ENCODE measurements at places on chromosomes 1 and 21. TPM values are rescaled to one million over a fixed set of nuclear protein-coding genes. Genes with fewer than 3 reads are reported as not detected.
A peak's percentile ranks its signal among the peaks of the same experiment; 100 is the strongest.

DNA sequence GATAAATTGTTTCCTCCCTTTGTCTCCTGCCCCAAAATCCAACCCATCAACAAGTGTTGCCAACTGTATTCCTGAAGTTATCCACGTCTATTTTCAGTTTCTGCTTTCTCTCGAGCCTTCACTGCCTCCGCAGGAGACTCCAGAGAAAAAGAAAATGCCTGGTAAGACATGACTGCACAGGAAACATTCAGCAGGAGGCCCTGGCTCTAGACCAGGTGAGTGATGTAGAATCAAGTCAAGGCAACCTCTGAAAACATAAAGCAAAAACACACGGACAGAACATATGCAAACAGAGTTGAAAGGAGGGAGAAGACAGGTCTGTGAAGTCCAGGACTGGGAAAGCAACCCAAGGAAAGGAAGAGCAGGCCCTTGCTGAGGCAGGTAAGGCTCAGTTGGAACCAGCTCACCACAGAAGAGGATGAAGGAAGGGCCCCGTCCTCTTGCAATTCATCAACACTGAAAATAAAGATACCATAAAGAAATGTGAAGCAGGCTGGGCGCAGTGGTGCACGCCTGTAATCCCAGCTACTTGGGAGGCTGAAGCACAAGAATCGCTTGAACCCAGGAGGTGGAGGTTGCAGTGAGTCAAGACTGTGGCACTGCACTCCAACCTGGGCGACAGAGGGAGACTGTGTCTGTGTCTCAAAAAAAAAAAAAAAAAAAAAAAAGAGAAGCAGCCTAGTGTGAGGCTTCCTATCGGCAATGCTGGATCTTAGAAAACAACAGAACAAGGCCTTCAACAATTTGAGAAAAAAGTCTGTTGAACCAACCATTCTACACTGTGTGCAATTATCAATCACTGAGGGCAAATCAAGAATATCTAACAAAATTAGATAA, 8.8 kb downstream of the NOL9 start:
- no peaks in the 10 kb centered on the region for H3K27me3 ChIP-seq
- no peaks in the 10 kb centered on the region for H3K4me1 ChIP-seq
- DNase-seq: no peak
- H3K4me3 ChIP-seq: no peak overlapping the region
- H3K27ac ChIP-seq: no peak overlapping the region

DNA sequence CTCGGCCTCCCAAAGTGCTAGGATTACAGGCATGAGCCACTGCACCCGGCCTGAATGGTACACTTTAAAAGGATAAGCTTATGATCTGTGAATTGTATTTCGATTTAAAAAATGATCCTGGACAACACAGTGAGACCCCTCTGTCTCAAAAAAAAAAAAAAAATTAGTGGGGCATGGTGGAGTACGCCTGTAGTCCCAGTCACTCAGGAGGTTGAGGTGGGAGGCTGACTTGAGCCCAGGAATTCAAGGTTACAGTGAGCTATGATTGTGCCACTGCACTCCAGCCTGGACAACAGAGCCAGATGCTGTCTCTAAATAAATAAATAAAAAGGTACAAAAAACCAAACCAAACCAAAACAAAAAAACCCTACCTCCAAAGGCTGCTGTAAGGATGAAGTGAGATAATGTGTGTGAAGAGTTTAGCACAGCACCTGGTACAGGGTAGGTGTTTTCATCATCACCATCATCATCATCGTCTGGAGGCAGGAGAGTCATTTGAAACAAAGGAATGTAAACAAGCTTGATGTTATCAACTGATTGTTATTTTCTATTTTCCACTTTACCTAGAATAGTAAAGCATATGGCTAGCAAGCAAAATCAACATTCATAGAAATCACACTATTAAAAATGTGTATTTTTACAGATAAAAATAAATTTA, 22.5 kb upstream of the HTR1D start:
- H3K27ac ChIP-seq: no peak overlapping the region
- DNase-seq: no peak
- no peak overlapping the region for H3K4me3 ChIP-seq
- no peaks in the 10 kb centered on the region for H3K4me1 ChIP-seq

DNA sequence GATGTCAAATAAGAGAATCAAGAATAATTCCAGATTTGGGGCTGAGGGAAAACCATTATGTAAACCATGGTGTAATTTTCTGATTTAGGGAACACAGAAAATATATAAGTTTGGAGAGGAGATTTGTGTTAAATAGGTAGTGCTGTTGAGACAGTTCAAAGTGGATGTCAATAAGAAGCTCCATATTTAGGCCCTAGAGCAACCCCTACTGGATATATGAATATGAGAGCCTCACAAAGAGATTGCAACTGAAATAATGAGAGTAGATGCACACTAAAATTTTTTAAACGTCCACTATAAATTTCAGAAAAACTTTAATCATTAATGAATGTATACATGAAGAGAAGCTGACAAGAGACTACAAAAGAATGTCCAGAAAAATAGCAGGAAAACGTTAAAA, 1447.8 kb upstream of the PRMT6 start:
- H3K4me3 ChIP-seq: no peak overlapping the region
- no peaks in the 10 kb centered on the region for H3K36me3 ChIP-seq
- H3K27me3 ChIP-seq: no peaks in the 10 kb centered on the region
- H3K4me1 ChIP-seq: no peaks in the 10 kb centered on the region
- no peak overlapping the region for H3K27ac ChIP-seq
- no peak for DNase-seq

DNA sequence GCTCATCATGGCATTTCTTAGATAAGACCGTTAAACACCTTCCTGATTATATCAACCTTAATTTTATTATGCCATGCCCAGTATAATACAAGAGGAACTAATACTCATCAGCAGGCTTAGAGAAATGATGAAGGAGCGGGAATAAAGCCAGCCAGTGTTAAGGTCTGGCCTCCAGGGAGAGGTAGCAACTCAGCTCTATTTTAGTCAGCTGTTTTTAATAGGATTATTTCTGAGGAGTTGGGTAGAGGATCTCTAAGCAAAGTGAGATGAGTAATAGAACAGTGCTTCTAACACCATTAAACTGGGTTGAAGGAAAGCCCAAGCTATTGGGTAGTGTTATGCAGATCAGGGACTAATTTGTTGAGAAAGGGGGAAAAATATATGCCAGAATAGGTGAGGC, 921.5 kb downstream of the TTLL7 start:
- H3K27me3 ChIP-seq: no peaks in the 10 kb centered on the region
- H3K36me3 ChIP-seq: no peaks in the 10 kb centered on the region
- DNase-seq: no peak

DNA sequence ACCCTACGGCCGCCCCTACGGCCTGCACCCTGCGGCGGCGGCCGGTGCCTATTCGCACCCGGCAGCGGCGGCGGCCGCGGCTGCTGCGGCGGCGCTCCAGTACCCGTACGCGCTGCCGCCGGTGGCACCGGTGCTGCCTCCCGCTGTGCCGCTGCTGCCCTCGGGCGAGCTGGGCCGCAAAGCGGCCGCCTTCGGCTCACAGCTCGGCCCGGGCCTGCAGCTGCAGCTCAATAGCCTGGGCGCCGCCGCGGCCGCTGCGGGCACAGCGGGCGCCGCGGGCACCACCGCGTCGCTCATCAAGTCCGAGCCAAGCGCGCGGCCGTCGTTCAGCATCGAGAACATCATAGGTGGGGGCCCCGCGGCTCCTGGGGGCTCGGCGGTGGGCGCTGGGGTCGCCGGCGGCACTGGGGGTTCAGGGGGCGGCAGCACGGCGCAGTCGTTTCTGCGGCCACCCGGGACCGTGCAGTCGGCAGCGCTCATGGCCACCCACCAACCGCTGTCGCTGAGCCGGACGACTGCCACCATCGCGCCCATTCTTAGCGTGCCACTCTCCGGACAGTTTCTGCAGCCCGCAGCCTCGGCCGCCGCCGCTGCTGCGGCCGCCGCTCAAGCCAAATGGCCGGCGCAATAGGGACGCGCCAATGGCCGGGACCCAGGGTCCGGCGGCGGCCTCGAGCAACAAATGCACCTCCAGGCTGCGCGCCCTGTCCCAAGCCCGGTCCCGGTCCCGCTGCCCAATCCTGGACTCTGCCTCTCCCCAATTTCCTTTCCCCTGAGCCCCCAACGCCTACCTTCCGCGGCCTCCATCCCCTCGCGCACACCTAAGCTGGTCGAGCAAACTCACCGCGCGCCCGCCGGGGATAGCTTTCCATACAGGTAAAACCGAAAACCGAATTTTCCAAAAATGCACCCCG, 1.8 kb downstream of the FOXD3 start:
- no peak for DNase-seq
- peak overlapping the region; percentile 60 for H3K4me3 ChIP-seq
- peaks cover 44% of the 10 kb centered on the region for H3K27me3 ChIP-seq
- H3K4me1 ChIP-seq: peaks cover 23% of the 10 kb centered on the region

The RCOR3 gene
- 37.7 TPM for total RNA-seq

DNA sequence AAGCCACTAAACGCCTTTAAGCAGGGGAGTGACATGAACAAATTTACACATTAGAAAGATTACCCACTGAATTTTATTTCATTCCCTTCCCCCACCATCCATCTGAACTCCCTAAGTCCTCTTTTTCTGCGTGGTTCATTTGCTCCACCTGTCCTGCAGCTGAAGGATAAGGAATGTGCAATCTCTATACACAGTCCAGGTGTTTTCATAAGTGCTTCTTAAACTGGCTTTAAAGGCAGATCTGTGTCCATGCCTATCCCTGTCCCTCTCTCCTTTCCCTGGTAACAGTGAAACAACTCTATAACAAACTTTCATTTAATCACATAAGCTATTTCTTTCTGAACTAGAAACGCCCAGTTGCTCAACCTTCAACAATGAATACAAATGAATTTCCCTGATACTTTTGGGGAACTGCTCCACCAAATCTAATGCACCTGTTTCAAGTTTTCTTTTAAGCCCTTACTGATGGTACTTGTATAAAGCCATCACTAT, 8.4 kb downstream of the GSTM3 start:
- H3K4me1 ChIP-seq: no peaks in the 10 kb centered on the region
- H3K36me3 ChIP-seq: peaks cover 5% of the 10 kb centered on the region
- no peak overlapping the region for H3K4me3 ChIP-seq
- DNase-seq: no peak

DNA sequence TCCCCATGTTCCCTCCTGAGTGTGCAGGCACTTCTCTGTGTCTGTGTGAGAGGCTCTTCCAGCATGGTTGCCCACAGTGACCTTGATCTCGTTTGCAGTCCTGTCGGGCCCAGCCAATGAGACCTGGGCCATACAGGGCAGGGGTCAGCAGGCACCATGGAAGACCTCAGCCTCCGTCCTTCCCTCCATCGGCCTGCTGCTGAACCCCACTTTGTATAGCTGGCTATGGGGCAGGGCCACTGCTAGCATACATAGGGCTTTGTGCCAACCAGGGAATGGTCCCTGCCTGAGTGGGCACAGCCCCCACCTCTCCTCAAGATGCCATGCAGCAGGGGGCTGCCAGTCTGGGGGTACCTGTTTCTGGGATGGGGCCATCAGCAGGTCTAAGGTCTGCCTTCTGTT, 3.8 kb downstream of the C1orf35 start:
- no peak overlapping the region for H3K4me3 ChIP-seq
- H3K36me3 ChIP-seq: peaks cover 34% of the 10 kb centered on the region
- no peak overlapping the region for H3K27ac ChIP-seq
- no peak for DNase-seq
- H3K4me1 ChIP-seq: peaks cover 62% of the 10 kb centered on the region
- H3K27me3 ChIP-seq: no peaks in the 10 kb centered on the region

DNA sequence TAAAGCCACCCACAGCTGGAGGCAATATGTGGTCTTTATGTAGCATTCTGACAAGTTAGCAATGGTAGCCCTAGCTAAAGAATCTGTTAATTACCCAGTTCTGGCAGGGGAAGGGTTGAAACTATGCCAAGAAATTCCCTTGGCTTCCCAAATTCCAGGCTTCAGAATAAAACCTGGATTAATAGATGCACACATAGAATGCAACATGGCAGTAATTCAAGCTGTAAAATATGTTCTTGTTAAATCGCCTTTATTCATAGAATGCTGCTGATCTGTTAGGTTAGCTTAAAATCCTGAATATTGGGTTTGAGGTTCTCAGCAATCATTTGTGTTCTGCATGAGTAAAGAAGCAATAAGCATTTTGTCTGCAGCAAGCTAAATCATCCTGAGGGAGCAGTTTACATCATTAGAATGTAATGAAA, 80.1 kb downstream of the ZNF326 start:
- H3K4me3 ChIP-seq: no peak overlapping the region
- H3K27me3 ChIP-seq: no peaks in the 10 kb centered on the region
- H3K27ac ChIP-seq: no peak overlapping the region
- H3K36me3 ChIP-seq: no peaks in the 10 kb centered on the region

DNA sequence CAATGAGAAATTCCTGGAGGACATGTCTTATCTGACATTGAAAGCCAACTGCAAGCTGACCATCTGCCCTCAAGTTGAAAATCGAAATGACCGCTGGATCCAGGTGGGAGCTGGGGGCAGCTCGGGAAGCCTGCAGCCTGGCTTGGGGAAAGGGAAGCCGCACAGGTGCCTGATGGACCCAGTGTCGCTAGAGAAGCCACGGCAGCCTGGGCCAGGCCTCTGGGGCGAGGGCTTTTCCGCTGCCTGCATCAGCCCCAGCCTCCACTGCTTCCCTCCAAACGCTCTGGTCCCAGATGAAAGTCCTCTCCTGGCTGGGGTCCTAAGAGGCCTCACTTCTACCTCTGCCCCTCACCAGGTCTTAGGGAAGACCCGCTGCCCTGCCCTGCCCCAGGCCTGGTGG, 18.8 kb upstream of the PADI3 start:
- no peaks in the 10 kb centered on the region for H3K36me3 ChIP-seq
- no peak overlapping the region for H3K4me3 ChIP-seq
- no peak for DNase-seq
- no peaks in the 10 kb centered on the region for H3K4me1 ChIP-seq

The YIPF1 gene
- 19.9 TPM for total RNA-seq

DNA sequence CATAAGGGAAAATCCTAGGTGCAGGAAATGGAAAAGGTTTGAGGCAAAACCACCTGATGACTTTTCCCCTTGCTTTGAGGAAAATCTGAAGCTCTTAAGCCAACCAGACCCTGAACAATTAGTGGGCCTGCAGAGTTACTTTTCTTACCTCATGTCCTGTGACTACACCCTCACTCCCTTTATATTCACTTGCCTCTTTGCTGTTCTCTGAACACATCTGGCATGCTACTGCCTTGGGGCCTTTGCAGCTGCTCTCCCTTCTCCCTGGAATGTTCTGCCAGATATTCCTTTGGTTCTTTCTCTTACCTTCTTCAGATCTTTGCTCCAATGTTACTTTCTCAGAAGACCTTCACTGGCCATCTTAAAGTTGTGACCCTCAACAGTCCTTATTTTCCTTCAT, 21.8 kb downstream of the RPTN start:
- H3K4me3 ChIP-seq: no peak overlapping the region
- H3K27me3 ChIP-seq: no peaks in the 10 kb centered on the region
- no peak for DNase-seq
- no peaks in the 10 kb centered on the region for H3K36me3 ChIP-seq

DNA sequence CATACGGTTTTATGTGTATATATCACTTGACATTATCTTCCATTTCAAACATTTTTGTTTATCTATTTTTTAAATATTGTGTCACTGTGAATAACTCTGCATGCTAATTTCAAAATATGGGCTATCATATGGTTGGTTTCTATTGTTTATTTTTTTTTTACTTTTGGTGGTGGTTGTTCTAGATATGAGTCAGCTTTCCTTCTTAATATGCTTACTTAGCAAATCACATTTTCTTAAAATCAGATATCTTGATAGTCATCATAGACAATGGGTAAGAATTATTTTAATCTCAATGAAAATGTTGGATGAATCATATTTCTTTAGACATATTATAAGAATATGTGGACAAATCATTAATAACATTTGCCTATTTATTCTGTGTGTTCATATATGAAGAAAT, 881.5 kb downstream of the BRINP3 start:
- no peak for DNase-seq
- no peaks in the 10 kb centered on the region for H3K27me3 ChIP-seq
- H3K4me3 ChIP-seq: no peak overlapping the region
- no peaks in the 10 kb centered on the region for H3K4me1 ChIP-seq
- no peak overlapping the region for H3K27ac ChIP-seq

The LYPD8 gene
- total RNA-seq: not detected

The ADAM30 gene
- not detected for total RNA-seq

The LIN9 gene
- total RNA-seq: 3.1 TPM

All from esophagus muscularis mucosa (tissue), 4 donors.